ENCODE measurements at places on chromosomes 16 and 17. TPM values are rescaled to one million over a fixed set of nuclear protein-coding genes. Genes with fewer than 3 reads are reported as not detected.
A peak's percentile ranks its signal among the peaks of the same experiment; 100 is the strongest.

Gene C17orf67
- 0.76 TPM for polyA plus RNA-seq

GRCh38 chr17:49218941-49219913 lies 8.7 kb downstream of the ABI3 start:
- DNase-seq, result no peak

GRCh38 chr17:46044286-46044928 lies 45.4 kb downstream of the STH start:
- peak; percentile 82 for DNase-seq

GRCh38 chr16:2473446-2473926 lies 1.4 kb upstream of the TBC1D24 start:
- DNase-seq, result no peak

DNA sequence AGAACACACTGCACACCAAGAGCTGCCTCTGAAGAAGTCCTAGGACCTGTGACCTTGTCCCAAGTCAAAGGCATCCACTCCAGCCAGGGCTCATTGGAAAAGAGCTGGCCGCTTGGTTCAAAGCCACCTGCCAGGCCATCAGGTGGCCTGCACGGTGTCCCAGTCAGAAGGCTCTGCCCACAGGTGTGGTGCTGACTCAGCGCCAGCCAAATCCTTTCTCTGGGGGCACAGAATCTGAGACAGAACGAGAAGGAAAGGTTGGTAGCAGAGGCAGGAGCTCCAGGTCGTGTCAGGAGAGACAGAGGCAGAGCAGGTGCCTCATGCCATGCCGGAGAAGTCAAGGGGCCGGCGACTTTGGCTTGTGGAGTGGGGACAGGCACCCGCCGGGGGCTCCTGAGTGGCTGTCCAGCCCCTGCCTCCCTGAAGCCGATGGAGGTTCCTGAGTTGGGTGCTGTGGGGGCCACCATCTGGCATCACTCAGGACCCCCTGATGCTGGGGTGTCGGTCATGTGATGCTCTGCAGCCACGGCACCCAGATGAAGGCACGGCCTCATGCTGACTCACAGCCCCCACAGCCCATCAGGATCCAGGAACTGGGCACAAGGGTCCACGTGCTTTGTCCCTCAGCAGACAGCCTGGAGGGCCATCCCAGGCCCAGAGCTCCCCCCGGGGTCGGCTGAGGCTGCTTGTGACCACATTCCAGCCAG lies 128.1 kb upstream of the FOXF1 start:
- DNase-seq, result no peak

DNA sequence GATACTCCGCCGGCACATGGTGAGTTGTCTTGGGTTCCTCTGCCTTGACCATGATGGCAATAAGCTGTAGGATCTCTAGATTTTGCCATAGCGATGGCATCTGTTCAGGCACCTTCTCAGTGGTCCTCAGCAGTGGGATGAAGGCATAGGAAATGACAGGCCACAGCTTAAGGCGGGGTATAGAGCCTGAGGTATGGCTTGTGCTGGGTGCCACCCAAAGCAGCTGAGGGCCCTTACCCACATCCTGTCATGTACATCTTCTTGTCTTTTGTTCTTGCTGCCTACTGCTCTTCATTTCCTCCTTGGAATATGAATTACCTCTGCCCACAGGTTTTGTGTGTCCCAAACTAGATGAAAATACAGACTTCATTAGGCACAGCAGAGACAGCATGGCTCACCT lies 29.5 kb downstream of the KAT7 start:
- no peak for DNase-seq

DNA sequence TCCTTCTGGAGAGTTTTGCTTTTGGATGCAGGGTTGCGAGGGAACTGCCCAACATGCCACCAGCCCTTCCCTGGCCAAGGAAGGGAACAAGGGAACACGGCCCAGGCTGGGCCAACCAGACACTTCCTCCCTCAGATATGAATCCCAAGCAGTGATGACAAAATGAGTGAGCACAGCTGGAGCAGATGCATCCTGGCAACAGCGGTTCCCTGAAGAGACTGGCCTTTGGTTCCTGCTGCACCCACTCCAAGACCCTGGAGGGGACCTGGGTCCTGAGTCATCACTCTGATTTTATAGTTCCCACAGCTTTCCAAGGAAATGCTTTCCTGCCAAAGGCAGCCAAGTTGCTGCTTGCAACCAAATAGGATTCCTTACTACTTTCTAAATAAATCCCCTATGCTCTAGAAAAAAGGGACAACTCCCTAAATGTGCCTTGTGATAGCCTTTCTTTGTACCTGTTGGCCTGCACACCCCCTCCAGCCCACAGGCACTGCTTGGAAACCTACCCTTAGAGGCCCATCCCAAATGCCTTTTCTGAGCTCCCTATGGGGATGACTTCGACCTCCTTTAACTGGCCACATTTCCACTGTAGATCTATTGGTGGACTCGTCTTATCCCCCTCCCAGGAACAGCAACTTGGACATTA lies 5.3 kb downstream of the ST3GAL2 start:
- no peak for DNase-seq

DNA sequence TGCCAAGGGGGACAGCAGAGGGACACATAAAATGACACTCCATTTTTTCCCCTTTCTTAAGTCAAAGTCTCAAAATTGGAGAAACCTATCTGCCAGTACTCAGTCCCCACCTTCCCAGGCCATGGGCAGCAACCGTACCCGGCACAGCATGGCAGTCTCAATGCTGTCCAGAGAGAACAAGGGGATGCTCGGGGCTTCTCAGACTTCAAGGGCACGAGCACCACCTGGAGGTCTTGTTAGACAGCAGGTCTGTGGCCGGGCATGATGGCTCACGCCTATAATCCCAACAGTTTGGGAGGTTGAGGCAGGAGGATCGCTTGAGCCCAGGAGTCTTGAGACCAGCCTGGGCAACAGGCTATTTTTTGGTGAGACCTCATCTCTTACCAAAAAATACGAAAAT lies 3.2 kb downstream of the DNAH17 start:
- no peak for DNase-seq

DNA sequence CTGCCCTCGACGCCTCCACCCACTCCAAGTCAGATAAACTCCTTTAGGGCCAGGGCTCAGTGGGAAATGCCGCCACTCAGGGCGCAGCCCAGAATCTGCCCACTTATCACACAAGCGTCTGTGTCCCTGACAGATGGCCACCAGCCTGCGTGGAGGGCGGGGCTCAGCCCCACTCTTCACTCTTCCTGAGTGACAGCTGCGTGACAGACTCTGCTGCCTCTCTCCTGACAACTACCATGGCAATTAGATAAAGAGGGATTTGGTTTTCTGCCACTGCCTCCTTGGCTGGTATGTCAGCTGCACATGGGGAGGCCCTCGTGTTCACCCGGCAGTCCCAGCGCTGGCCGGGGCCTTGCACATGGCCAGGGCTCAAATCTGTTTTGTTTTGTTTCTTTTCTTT lies 96.2 kb downstream of the RTN4RL1 start:
- DNase-seq, result no peak

DNA sequence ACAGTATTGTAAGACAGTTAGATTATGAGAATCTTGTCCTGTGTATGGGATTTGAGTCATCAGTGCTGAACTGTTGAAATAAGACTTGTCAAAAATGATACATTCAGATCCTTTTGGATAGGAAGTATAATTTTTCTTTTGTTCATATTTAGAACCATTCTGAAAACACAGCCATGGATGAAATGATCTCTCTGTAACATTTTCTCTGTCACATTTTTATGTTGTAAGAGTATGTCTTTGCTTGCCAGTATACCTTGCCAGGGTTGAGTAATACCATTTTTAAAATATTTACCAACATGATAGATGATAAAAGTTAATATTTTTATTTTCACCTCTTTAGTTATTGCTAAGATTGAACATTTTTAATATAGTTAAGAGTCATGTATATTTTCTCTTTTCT lies 45.0 kb downstream of the NSRP1 start:
- no peak for DNase-seq

- DNase-seq, result no peak
Observed at GRCh38 chr17:44213403-44214229, 5.9 kb downstream of the UBTF start.
